Aorta (tissue), 5 donors: ENCODE measurements at places on chromosomes 7 and 10.

DNA sequence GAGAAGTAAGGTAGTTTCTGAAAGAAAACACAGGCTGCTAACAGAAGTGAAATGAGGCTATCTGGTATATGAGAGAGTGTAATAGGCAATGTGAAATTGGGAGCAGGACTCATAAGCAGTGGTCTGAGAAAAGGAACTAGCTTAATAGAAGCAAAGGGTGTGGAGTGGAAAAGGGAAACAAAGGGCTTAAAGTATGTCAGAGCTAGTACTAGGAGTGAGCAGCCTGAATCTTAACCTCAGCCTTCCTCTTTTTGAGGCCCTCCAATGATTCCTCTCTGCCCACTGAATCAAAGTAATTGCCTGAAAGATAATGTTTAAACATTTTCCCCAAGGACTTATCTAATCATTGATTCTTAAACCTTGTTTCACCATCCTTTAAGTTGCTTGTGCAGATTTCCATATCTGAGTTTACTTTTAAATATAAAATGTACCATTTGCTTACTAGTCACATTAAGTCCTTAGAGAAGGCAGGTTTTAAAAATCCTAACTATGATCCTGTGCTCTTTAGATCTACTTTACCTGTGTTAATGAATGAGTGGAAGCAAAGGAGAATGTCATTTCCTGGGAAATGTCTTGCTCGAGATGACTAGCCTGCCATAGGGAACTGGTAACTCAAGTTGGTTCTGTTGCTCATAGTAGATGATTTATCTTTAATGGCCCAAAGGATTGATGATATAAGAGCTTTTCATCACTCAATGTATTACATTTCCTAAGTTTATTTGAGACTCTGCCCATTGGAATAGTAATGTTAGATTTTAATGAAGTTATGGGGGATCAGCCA, 155.0 kb downstream of the SKAP2 start:
- no peak for DNase-seq

DNA sequence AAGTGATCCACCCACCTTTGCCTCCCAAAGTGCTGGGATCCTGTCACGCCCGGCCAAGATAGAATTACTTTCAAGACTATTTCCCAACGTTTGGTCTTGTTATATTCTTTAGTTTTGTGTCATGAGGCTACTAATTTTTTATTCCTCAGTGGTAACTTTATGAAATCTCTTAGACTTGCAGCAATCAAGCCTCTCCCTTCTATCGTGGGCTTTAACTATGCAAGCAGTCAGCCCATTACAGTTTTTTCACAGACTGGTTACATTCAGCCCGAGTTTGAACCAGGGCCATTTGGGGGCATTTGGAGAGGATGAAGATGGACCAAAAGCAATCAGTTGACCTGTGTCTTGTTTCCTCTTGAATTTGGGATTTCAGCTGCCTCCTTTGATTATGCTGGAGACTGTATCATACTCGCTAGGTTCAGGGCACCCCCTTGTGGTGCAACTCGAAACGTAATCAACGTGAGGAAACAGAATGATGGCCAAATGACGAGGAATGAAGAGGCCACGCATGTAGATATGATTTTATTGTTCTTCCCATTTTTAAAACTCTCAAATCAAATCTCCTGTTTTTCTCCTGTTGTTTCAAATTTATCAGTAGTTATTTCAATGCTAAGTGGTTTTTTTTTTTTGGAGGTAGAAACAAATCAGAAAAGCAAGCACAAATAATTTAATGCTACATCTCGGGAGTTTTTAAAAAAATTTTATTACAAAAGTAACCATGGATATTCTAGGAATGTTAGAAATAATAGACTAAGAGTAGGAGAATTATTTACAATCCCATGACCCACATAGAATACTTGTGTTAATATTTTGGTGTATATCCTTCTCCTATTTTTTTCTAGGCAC, 151.6 kb downstream of the KIAA1217 start:
- peak; percentile 87 for DNase-seq

DNA sequence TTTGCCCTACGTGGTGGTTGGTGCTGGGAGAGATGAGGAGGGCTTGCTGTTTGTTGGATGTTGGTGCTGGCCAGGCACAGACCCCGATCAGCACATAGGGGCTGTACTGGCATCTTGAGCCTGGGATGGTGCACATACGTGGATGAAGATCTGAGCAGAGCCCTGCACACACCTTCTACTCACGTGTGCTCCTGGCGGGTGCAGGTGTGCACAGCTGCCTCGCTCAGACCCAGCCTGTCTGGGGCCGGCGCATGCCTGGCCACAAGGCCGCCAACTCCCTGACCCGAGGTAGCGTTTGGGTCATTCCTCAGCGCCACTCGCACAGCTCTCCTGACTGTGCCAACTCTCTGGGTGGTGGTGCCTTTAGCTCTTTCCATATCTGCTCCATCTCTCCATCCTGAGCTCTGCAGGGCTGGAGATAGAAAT, 18.6 kb downstream of the PALD1 start:
- no peak for DNase-seq

GRCh38 chr7:44368455-44368854, 43.1 kb upstream of the CAMK2B start:
- no peak for DNase-seq

DNA sequence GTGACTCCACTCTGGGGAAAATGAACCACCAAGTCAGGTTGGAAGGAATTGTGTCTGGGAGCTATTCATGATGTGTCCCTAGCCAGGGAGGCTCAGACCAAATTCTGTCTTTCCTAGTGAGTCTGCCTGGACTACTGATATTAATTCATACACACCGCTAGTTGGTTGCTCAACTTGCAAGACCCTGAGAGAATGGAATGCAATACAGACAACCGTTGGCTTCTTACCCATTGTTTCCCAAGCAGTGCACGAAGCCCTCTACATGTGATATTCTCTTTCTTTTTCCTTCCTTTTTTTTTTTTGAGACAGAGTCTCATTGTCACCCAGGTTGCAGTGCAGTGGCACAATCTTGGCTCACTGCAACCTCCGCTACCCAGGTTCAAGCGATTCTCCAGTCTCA, 19.4 kb upstream of the SRGN start:
- no peak for DNase-seq
